ENCODE measurements at places on chromosomes 7 and 10.
A peak's percentile ranks its signal among the peaks of the same experiment; 100 is the strongest.

DNA sequence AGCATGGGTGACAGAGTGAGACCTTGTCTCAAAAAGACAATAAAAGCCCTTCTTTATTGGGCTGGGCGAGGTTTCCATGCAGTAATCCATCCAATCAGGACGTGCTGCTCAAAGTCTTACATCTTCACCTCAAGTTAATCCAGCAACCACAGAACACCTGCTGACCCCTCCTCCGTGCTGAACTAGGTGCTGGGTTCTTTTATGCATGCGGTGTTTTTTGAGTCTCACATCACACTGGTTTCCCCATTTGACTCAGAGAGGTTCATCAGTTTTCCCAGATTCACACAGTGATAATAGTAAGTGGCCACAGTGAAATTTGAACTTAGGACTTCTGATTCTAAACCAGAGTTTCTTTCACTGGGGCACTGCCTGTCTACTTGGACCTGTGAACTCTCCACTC is 58.3 kb upstream of the GTF2I start:
- no peak for DNase-seq

DNA sequence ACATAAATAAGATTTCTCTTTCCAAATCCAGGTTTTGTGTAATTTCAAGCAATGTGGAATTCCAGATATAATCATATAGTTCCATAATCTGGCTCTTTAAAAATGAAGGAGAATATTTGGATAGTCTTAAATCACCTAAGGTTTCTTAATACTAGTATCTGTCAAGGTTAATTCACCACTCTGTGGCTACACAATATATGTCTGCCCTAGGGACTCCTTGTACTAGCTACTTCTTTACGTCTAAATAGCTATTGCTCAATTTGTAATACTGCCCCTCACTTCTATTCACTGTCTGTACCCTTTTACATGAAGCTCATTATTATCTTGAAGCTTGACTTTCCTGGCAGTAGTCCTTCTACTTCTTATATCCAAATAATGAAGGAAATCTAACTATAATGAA is 47.2 kb downstream of the CACNA2D1 start:
- no peak for DNase-seq

DNA sequence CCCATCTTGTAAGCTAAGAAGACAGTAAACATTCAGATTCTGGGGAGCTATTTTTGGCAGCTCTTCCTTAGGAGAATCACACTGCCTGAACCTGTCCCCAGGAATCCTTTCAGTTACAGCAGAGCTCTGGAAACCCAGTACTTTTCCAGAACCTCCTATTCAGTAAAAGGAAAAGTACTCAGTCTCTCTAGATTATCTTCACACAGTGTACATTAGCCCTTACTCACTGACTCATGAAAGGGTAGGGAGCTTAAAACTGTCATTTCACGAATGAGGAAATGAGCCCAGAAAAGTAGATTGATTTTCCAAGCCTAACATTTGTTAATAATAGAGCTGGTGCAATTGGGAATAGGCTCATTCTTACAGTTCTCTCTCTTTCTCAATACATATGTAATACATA is 3.9 kb upstream of the CNNM1 start:
- no peak for DNase-seq

DNA sequence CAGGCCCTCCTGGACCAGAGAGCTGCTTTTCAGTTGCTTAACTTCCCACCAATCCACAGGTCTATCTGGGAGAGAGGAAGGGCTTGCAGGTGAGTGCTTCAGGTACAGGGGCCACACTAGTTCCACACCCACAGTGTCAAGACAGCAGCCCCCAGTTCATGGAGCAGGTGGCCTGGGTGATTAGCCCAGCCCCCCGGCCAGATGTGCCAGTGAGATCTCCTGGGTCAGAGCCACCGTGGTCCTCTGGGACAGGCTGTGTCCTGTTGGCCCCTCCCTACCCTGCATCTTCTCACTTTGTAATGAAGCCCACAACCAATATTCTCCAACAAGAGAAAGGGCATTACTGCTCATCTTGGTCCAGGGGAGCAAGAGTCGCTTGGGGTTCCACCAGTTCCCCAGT is 30.6 kb downstream of the DRGX start:
- DNase-seq: no peak

DNA sequence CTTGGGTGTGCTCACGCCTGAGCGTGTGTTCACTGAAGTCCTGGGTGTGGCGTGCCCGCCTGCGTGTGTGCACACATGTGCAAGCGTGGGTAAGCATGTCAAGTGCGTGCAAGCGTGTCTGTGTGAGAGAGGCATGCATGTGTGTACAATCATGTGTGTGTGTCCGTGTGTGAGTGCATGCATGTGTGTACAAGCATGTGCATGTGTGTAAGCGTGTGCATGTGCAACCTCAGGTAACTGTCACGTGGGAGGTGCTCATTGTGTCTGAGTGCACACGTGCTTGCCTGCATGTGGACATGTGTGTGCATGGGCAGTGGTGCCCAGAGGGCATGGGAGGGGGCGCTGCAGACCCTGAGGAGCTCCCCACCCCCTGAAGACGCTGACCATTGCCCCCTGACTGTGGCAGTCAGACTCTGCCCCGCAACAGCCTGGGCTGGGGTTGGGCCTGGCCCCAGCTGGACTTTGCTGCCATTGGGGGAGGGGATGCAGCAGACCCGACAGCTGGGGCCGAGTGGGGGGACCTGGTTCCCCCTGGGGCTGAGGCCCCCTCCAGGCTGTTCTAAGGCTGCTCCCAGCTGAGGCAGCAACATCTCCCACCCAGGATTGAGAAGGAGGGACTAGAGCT is 88.1 kb downstream of the UNCX start:
- no peak for DNase-seq

DNA sequence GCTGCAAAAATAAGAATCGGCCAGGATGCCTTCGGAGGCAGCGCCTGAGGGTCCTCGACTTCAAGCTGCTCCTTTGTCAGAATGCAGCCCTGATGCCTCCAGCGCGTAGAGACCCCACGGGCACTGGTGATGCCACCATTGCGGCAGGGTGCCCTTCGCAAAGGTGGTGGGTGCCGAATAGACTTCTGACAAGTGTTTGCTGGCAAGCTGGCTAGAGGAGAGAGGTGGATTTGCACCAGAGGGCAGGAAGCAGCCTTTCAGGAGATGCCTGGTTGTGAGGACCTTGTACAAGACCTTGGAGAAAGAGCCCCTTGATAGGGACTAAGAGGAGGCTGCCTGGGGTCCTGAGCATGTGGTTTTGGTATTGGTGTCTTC is 103.2 kb upstream of the PPIF start:
- DNase-seq: no peak

- no peak for DNase-seq
These were observed 7.2 kb upstream of the ACTR3B start for GRCh38 chr7:152752200-152752912.

- no peak for DNase-seq
These were observed 11.2 kb upstream of the WIPF3 start for GRCh38 chr7:29794959-29795629.

GRCh38 chr10:70090013-70090412 is 37.4 kb downstream of the MACROH2A2 start:
- DNase-seq: no peak

- no peak for DNase-seq
These were observed 44.8 kb downstream of the TMEM209 start for GRCh38 chr7:130160455-130160854.

- no peak for DNase-seq
These were observed 13.6 kb upstream of the KAZALD1 start for GRCh38 chr10:101047961-101048892.

GRCh38 chr7:83663131-83663530 is 14.2 kb upstream of the SEMA3E start:
- no peak for DNase-seq

GRCh38 chr10:10067644-10068043 is 950.0 kb upstream of the CELF2 start:
- no peak for DNase-seq

GRCh38 chr10:92111336-92111939 is 179.4 kb downstream of the CPEB3 start:
- DNase-seq: peak; percentile 34

DNA sequence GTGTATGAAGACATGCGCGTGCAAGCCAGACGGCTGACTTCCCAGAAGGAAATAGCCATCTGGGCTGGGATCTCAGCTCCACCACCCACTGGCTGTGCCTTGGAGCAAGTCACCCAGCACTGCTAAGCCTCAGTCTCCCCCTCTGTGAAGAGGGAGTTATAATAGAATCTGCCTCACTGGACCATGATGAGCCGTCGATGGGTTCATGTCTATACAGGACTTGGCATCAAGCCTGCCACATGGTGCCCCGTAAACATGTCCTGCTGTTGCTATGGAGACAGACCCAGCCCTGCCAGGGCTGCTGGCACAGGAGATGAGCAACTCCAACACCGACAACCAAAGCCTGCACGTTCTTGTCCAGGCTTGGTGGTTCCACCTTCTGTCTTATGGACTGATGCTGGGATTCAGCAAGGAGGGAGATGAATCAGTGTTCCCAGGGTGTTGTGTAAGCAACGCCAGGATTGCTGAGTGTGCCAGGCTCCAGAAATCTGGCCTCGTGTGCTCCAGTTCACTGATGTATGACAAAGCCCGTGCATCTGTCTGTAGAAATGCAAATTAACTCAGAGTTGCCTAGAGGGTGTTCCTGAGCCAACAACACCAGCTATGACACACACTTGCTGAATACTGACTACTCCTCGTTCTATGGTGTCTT is 5.6 kb downstream of the GPR15LG start:
- no peak for DNase-seq

GRCh38 chr7:7764520-7765396 is 46.4 kb upstream of the RPA3 start:
- DNase-seq: peak; percentile 14

GRCh38 chr7:67018940-67019339 is 22.3 kb downstream of the TYW1 start:
- DNase-seq: no peak

DNA sequence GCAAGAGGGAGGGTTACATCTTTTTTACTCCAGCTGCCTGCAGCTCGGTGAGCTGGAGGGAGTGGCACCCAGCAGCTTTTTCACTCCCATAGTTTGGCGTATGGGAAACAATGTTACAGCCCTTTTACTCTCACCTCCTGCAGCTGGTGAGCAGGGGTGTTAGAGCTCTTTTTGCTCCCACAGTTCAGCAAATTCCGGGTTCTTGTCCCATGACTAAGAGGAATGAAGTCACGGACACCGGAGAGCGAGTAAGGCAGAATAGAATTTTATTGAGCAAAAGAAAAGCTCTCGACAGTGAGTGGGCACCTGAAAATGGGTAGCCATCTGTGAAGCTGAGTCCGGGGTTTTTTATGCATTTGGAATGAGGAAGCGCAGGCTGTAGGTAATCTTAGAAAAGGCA is 446.6 kb downstream of the GFRA1 start:
- DNase-seq: no peak

DNA sequence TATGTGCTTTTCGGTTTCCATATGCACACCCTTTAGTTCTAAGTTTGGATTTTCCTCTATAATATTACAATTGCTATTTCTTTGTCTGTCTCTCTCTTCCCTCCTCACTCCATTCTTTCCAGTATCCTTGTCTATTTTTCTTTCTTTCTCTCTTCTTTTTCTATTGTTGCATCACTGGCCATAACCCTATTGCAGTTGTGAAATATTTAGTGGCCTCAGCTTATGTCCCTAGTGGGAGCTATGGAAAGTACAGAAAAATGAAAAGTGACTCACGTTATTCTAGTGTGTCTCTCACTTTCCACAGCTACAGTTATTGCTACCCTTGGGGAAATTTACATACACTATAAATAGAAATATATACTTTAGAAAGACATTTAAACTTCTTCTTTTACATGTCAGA is 59.1 kb downstream of the CNTNAP2 start:
- DNase-seq: peak; percentile 1

DNA sequence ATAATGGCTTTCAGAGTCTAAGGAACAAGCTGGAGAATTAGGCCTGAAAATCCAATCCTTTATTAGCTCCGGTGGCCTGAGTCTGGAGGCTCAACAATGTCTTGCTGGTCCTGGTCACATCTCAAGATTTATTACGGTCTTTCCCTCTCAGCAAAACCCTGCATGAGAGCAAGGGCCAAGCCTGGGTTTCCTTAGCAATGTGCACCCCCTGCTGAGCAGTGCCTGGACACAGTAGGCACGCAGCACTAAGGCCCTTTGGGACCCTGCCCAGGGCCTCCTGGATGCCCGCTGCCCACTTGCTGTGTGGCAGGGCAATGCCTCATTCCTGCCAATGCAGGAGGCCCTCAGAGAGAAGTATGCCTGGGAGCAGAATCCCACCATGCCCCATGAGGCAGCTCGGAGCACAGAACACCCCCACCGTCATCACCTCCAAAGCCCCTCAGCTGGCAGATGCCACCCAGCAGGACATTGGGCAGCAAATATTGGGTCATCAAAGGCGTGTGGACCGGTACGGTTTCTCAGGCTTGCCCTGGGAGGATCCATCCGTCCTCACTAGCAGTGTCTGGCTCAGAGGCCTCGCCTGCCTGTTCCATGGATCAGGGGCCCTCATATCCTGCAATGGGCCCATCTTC is 156.4 kb downstream of the OAT start:
- DNase-seq: no peak

GRCh38 chr7:143979359-143979758 is 20.8 kb upstream of the OR6B1 start:
- DNase-seq: no peak

- DNase-seq: no peak
These were observed 261.7 kb downstream of the EXOC4 start for GRCh38 chr7:133514551-133514950.

DNA sequence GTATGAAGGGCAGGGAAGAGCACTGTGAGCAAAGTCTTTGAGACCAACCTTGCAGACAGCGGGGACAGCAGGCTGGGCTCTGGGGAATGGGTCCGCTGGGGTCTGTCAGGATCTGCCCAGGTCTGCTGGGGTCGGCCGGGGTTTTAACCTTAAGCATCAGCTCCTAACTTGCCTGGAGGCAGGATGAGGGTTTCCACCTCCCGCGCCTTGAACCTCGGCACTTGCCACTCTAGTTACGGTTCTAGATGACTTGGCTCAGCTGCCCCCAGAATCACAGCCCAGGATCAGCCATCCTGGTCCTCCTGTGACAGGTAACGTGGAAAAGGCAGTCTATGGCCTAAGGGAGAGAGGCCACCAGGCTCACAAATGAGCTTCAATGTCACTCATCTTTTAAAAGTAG is 50.4 kb upstream of the CACUL1 start:
- DNase-seq: no peak

DNA sequence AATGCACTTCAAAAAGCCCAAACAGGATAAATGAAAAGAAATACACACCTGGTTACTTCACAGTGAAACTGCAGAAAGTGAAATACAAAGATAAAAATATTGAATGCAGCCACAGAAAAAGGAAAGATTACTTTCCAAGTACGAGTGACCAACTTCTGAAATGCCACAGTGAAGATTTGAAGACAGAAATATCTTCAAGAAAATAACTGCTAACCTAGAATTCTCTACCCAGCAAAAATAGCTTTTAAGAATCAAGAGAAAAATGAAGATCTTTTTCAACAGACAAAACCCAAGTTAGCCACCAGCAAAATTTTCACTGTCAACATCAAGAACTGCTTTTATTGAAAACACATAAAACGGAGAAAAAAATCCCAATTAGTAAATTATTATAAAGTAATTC is 46.2 kb downstream of the SMURF1 start:
- no peak for DNase-seq

DNA sequence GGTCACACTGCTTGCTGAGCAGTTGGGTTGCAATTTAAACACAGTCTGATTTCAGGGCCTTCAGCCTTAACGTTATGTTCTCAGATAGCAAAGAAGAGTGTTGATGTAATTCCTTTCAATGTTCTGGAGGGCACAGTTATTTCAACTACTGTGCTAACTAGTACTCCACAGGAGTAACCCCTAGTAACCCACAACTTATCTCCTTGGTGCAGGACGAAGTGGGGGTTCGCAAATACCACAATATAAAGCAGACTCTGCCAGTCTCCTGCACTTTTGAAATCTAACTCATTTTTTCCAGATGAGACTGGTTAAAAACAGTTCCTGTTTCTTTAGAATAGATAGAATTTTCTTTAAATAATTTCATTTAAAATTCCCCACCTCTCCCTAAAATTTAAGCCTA is 47.1 kb upstream of the NCAPG2 start:
- peak; percentile 66 for DNase-seq
